NCI-H2171 (cell line): ENCODE measurements at places on chromosomes 12 and 14.

DNA sequence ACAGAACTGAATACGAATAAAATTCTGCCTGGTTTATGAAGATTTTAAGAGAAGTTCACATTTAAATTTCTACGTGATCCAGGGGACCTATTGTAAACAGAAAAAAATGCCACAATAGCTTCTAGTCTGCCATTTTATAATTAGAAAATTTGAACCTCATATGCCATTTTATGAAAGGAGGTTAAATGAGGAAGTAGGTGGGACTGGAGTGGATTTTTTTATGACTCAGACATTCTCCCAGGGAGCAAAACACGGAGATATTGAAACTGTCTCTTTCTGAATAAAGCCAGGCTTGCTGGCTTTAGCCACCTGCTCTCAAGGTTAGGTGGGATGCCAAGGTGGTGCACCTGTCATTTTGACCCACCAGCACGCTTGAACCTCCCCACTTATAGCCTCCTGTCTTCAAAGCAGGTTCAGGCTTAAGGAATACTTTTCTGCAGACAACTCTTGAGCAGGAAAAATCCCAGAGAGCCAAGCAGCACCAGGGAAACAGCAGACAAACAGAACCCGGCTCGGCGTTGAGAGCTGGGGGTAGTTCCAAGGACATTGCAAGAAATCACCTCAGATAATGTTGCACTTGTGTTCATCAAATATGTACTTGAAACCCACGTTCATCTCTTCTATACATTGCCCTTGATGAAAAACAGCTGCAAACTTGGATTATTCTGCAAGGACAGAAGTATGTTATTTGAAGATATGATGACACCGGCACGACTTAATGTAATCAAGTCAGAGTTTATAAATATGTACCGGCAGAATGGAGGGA, 203.7 kb downstream of the PPM1H start:
- DNase-seq: no peak

DNA sequence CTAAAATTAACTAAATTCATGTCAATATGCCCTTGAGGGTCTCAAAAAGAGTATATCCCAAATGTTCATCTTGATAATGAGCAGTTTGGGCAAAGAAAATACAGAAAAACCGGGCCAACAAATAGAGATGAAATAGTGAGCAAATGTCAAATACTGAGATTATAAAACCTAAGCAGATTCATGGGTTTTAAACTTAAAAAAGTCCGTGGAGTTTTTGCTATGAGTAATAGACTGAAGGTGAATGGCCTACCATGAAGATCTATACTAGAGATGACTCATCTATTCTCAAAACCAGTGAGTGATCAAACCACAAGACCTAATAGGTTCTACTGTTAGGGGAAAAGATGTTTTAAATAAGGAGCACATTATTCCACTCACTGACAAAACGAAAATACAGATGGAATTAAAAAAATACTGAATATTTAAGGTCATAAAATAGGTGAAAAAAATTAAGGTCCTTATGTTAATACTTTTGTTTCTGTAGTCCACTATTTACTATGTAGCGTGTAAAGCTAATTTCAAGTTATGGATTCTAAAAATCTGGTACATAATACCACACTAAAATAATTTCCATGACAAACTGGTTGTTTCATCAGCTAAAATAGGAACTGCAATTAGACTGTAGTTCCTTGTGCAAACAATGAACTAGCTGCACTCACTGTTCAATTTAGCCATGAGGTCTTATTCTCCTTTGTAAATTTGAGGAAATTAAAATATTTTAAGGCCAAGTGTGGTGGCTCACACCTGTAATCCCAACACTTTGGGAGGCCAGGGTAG, 5.0 kb downstream of the HNRNPC start:
- DNase-seq: no peak

DNA sequence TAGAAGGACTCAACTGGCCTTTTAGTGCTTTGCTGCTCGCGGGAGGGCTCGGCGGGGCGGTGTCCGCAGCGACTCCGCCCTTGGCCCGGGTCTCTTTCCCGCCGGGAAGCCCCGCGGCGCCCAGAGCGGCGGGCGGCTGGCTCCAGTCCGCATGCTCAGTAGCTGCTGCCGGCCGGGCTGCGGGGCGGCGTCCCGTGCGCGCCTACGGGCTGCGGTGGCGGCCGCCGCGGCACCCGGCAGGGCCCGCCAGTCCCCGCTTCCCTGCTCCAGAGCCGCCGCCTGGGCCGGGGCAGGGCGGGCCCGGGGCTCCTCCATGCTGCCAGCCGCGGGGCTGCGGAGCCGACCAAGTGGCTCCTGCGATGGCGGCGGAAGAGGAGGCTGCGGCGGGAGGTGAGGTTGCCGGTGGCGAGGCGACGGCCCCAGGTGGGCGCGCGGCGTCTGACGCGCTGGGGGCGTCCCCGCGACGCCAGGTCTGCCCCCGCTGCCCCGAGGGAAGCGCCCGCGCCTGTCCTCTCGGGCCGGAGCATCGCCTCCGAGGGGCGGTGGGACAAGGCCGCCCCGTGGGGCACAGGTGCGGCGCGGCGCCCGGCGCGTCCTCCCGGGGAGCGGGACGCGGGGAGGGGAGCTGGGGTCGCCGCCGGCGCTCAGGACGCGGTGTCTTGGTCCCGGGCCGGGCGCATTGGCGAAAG, at the start of gene BMAL2:
Gene BMAL2, plus strand, starts transcription at position 123 of the 689 bp plus-strand sequence. Its CDS starts 237 bp downstream, at position 360.
- peak; percentile 97 for DNase-seq

- DNase-seq: no peak
These were observed 64.0 kb downstream of the MYF5 start for GRCh38 chr12:80780746-80781145.

DNA sequence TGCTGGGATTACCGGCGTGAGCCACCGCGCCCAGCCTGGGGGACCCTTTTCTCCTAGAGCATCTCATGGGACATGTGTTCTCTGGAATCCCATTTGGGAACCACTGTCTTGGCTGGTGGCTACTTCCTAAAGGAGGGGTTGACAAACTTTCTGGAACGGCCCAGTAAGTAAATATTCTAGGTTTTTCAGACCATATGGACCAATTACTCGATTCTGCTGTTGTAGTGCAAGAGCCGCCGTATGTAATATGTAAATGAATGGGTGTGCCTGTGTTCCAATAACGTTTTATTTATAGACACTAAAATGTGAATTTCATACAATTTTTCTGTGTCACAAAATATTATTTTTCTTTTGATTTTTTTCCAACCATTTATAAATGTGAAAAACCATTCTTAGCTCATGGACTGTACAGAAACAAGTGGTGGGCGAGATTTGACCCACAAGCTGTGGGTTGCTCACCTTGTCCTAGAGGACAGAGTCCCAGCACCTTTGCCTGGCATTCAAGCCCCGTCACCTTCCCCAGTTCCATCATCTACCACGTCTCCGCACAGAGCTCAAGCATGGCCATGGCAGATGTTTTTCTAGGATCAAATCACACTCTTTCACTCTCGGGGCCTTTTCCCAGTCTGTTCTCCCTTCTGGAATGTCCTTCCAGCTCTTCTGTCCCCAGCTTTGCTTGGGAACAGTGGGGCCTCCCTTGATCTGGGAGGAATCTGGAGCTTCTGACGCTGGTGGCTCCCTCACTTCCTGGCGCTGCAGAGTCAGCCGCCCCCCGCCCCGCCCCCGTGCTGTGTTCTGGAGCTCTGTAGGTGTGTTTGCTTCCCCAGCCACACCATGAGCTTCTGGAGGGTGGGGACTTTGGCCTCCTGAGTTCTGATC, 17.9 kb upstream of the RCOR1 start:
- no peak for DNase-seq

DNA sequence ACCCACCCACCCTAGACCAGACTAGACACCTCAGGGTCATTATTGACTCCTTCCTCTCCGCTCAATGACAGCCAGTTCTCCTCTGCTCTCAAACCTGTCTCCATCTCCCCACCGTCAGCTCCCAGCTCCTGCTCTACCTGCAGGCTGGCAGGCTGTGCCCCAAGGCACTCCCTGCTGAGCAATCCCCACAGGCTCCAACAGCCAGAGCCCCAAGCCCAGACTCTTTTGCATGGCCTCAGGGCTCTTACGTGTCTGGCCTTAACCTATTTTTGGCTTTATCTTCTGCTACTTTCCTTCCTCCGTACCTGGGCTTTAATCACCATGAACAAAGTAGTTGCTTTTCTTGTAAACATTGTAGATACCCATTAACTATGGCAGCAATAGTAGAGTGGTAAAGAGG, 162.9 kb upstream of the PRMT8 start:
- no peak for DNase-seq

DNA sequence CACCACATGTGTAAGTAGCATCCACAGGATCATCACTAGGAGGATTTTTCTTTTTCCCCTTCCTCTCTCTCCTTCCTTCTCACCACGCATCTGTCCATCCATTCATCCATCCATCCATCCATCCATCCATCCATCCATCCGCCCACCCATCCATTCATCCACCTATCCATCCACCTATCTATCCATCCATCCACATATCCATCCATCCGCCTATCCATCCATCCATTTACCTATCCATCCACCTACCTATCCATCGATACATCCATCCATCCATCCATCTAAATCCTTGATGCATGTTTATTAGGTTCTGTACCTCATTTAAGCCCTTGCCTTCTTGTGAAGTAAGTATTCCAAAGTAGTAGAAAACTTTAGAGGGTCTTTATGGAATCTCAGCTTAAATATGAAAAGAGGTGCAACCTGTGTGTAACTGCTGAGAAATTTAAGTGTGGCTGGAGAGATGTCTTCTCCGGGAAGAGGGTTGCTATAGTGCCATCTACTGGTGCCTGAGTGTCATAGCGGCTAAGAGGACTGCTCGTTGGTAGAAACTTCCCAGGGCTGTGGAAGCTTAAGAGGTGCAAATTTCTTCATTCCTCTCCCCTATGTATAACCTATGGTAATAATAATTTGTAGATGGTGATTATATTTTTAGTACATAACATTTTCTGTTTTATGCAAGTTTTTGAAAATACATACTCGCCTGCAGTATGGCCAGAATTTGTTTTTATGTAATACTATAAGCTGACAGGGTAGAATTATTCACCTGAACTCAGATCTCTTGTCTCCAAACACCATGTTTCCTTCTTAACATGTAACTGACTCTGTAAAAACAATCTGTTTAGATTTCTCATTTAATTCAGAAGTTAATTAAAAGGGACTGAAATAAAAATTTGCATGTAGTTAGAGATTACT, 46.0 kb downstream of the MYO1H start:
- peak; percentile 34 for DNase-seq

- DNase-seq: peak; percentile 28
These were observed 4.4 kb downstream of the KRT86 start for GRCh38 chr12:52278575-52279421.

DNA sequence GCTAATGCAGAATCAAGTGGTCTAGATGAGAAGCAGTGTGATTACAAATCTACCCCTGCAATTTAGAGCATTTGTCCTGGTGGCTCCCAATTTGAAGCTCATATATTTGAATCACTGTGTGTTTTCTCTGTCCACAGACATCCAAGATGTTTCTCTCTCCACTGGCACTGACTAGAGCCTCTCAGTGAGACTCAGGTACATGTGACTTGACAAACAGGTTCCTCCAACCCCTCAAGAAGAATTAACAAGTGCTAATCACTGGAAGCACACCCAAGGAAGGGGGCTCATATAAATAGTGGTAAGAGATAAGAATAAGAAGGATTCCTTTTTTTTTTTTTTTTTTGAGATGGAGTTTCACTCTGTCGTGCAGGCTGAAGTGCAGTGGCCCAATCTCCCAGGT, 20.5 kb downstream of the OR10G2 start:
- no peak for DNase-seq

- DNase-seq: no peak
These were observed 4.4 kb upstream of the CLEC2A start for GRCh38 chr12:9936591-9936990.

GRCh38 chr14:75147423-75148071, 20.7 kb upstream of the NEK9 start:
- no peak for DNase-seq

DNA sequence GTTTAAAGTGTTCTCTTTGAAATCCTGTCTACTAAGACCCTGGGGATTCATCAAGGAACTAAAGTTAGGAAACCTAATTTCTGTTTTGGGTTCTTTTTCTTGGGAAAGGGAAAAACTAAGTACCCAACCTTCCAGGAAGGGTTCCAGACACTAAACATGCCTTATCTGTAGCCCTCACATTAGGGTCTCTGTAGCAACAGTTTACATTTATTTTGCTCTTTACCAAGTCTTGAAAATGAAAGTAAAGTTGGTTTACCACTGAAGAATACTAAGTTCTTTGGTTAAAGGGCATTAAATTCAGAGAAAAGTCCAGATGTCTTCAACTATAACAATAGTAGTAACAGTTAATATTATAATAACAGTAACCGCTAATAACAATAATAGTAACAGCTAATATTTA, 207.5 kb upstream of the CDKN3 start:
- DNase-seq: no peak

DNA sequence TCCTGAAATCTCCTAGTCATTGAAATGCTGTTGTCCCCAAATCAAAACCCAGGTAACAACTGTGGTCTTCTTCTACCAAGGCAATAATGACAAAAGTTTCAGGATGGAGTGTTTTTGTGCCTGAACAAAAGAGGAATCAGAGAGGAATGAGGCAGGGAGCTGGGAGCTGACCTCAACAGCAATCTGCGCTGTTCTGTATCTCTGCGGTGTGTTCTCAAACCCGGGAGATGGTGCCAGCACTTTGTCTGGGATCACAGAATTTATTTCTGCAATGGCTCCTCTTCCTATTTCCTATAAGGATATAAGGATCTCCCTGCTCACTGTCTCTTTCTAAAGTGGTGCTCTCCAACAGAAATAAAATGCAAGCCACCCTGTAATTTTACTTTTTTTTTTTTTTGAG, 449 bp upstream of the GLT8D2 start:
- no peak for DNase-seq

DNA sequence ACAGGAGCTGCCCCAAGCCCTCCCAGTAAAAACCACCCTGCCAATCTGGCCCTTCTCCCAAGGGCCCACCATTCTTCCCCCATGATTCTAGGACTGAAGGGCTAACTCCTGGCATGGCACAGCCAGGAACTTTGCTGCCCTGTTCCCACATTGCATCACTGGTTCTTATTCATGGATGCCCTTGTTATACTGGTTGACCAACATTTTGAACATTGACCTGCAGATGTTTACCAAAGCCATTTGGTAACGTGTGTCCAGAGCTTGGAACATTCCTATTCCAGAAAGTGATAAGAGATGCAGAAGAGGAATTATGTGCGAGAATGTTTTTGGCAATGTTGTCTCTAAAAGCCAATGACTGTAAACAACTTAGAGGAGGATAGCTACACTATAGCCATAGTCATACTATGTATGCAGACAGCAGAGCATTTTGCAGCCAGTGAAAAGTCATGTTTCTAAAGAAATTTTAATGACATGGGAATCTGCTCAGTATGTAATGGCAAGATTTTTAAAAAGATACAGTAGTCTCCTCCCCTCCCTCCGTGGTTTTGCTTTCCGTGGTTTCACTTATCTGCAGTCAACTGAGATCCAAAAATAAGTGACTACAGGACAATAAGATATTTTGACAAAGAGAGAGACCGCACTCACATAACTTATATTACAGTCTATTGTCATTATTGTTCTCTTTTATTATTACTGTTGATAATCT, 108.8 kb downstream of the DAAM1 start:
- no peak for DNase-seq
